ENCODE measurements at places on chromosomes 2 and 18. TPM values are rescaled to one million over a fixed set of nuclear protein-coding genes. Genes with fewer than 3 reads are reported as not detected.

- no peak for DNase-seq
These were observed 212.3 kb upstream of the TRIB2 start for GRCh38 chr2:12504443-12504842.

DNA sequence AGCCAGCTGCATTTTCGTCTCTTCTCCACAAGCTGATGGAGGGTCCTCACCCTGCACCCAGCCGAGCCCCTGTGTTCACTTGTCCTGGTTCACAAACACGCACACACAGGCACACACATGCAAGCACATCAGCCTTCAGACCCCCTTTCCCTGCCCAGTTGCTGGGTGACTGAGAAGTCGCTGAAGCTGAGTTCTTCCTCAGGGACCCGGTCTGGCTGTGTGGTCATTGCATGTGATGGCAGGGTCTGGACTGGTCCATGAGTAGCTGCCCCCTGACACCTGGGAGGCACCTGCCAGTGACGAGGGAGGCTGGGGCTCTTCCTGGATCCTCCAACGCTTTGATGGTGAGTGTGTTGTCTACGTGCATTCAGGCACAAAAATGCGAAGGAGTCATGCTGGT is 546.1 kb upstream of the SALL3 start:
- no peak for DNase-seq

DNA sequence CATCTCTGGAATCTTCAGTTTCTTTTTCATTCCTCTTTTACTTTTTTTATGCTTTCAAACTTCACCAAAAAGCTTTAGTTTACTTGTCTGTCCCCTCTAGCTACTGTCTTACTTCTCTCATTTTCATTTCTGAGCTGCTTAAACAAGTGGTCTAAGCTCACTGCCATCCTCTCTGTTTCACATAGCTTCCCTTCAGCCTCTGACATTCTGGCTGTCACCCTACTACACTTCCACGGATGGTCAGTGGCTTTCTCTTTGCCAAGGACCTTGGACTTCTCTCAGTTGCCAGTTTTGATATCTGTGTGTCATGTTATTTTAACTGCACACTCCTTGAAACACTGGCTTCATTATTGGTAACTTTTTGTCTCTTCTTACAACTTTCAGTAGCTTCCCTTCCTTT is 176.1 kb downstream of the IKZF2 start:
- no peak for DNase-seq

Gene SCYGR4
- not detected for total RNA-seq

- no peak for DNase-seq
These were observed 17.5 kb downstream of the STAT1 start for GRCh38 chr2:190996338-190996946.

- DNase-seq = no peak
These were observed 974.8 kb upstream of the POU3F3 start for GRCh38 chr2:103879101-103879500.
